Fibroblast of the aortic adventitia (primary cell): ENCODE measurements at places on chromosomes 5 and 9. TPM values are rescaled to one million over a fixed set of nuclear protein-coding genes. Genes with fewer than 3 reads are reported as not detected.

DNA sequence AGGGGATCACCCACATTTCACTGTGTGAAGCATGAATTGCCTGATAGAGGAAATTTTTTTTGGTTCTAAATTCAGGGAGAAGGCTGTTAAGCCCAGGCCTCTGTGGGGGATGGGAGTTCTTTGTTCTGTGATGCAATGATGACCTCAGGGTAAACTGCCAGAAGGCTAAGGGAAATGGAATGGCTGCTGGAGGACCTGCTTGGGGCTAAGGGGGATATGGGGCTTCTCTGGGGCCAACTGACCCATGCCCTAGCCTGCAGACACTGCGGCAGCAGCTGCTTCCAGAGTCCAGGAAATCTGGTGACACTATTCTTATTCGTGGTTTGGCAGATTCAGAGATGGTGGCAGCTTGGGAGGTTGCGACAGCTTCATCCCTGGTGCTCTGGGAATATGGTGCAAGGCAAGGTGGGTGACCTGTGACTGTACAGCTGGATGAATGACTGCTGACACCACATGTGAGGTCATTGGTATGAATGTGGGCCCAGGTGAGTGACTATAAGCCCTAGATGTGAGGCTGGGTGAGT lies 30.3 kb downstream of the VCP start:
- DNase-seq: peak; percentile 35

- no peak for DNase-seq
These were observed 114.1 kb downstream of the MLLT3 start for GRCh38 chr9:20508242-20508641.

Gene SPATA9
- 0.54 TPM in 1 of 2 replicates, not detected in the other for total RNA-seq

Gene C5orf52
- not detected in 2 replicates for total RNA-seq

Gene PPP3R2
- not detected in 2 replicates for total RNA-seq
